ENCODE measurements at places on chromosomes 12 and 14.
A peak's percentile ranks its signal among the peaks of the same experiment; 100 is the strongest.

GRCh38 chr14:33714527-33715226 lies 236.2 kb downstream of the EGLN3 start:
- DNase-seq, result no peak

GRCh38 chr12:80364056-80364455 lies 80.0 kb upstream of the PTPRQ start:
- DNase-seq, result no peak

DNA sequence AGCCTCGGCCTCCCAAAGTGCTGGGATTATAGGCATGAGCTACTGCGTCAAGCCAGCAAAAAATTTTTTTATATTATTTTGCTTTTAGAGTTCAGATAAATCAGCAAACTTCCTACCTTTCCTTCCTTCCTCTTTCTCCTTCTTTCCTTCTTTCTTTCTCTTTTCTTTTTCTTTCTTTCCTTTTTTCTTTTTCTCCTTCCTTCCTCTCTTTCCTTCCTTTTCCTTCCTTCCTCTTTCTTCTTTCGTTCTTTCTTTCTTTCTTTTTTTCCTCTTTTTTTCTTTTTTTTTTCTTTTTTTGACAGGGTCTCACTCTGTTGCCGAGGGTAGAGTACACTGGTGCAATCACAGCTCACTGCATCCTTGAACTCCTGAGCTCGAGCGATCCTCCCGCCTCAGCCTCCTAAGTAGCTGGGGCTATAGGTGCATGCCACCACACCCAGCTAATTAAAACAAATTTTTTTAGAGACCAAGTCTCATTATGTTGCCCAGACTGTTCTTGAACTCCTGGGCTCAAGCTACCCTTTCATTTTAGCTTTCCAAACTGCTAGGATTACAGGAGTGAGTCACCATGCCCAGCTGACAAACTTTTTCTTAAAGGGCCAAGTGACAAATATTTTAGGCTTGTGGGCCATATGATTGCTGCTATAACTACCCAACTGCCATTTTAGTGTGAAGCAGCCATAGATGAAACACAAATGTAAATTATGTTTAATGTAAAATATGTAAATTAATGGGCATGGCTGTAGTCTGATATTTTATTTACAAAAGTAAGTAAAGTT lies 7.1 kb upstream of the WASHC4 start:
- no peak for DNase-seq

DNA sequence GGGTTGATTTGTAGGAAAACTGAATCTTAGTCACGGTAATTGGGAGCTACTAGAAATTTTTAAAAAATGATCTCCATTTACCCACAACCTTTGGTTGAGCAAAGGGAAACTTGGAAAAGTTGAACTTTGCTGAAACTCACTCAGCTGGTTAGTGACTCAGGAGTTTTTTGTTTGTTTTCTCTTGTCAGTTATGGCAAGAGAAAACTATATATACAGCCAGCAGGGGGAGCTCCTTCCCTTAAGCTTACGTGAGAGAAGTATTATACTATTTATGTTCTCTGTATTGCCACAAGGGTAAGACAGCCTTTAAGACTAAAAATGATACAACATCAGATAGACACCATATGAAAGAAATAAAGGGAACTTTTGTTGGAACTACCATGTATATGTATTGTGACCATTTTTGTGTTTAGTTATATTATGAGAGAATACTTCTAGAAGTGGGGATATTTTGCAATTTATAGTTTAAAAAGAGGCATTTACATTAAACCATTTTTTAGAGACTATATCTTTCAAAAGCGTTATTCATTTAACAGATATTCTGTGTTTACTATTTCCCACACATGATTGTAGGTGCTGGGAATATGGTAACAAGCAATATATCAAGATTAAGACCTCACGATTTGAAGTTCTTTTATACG lies 28.1 kb upstream of the TBC1D30 start:
- peak; percentile 81 for DNase-seq

DNA sequence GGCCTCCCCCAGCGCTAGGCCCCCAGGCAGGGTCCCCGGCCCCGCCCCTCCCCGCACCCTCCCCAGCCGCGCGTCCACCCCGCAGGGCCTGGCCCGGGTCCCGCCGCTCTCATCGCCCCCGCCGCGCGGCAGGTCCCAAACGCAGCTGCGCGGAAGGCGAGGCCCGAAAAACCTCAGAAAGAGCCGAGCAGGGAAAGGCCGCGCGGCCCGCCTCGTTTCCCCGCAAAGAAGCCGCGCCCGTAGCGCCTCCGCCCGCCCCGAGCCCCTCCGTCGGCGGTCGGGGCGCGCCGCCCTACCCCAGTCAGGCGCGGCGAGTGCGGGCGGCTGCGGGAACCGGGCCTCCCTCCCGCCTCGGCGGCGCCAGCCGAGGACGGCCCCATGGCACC lies 324 bp downstream of the POLE start:
- DNase-seq, result no peak

GRCh38 chr12:30447061-30447750 lies 248.5 kb downstream of the IPO8 start:
- no peak for DNase-seq

DNA sequence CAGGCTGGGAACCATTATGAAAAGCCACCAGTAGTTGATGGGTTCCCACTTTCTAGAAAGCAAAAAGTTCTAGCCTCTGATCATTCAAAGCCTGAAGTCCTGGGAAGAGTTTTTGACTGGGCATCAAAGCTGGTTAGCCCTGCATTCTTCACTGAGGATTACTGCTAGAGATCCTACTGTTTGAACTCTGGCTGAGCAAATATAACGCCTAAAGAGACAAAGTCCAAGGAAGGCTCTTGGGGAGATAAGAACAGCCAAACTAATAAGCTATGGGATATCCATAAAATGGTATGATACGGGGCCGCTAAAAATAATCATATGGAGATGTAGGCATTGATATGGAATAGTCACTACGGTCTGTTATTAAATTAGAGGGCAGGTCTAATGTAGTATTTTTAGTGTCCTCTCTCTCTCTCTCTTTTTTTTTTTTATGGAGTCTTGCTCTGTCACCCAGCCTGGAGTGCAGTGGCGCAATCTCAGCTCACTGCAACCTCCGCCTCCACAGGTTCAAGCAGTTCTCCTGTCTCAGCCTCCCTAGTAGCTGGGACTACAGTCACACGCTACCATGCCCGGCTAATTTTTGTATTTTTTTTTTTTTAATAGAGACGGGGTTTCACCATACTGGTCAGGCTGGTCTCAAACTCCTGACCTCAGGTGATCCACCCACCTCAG lies 35.5 kb downstream of the PLXNC1 start:
- DNase-seq, result no peak

DNA sequence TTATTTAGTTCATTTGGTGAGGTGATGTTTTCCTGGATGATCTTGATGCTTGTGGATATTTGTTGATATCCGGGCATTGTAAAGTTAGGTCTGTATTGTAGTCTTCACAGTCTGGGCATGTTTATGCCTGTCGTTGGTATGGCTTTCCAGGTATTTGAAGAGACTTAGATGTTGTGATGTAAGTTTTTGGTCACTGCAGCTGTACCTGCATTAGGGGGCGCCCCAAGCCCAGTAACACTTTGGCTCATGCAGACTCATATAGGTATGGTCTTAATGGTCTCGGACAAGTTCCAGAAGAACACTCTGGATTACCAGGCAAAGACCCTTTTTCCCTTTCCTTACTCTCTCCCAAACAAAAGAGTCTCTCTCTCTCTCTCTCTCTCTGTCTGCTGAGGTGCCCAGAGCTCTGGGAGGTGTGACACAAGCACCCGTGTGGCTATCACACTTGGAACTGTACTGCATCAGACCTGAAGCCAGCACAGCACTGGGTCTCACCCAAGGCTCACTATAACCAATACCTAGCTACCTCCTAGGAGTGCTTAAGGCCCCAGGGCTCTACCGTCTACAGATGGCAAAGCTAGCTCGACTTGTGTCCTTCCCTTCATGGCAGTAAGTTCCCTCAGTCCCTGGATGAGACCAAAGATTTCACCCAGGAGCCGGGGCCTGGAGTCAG lies 425.8 kb upstream of the ATXN7L3B start:
- DNase-seq, result no peak

DNA sequence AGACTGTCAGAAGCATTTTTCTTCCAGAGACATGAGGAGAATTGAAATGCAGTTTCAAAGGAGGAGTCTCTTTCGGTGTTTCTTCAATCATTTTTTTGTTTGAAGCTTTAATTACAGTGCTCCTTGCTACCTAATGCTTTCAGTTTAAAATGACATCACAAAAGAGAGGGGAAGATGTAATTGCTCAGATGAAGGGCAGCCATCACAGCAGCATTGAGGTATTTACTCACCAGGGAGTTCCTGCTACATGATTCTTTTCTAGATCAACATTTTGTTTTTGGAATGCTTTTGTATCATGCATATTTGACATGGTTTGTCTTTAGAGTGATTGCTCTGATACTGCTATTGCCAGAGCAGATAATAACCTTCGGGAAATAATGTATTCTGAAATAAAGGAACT lies 28.6 kb downstream of the FLRT2 start:
- DNase-seq, result no peak

DNA sequence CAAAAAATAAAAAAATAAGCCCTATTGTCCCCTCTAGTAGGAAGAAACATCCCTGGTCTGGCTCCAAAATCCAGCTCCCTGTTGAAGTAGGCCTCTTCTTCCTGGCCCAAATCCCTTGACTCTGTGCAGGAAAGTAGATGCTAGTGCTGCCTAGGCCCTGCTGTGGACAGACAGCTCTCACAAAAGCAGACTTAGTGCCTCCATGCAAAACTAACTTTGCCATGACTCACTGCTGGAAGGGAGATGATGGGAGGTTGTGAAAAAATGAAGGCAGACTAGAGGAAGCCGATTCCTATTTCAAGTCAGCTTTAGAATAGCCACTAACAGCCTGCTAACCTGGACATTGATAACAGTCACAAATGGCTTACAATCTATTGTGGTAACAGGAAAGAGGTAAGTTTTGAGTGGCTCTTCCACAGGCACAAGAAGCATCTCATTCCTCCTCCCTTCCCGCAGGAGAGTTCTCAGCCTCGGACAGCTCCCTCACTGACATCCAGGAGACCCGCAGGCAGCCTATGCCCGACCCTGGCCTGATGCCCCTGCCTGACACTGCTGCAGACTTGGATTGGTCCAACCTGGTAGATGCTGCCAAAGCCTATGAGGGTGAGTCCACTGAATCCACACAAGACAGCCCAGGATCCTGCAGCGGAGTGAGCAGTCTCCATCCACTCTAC lies 198.9 kb upstream of the RGS6 start:
- peak; percentile 46 for DNase-seq

- DNase-seq, result peak; percentile 40
Observed at GRCh38 chr14:65211341-65211987, 109.1 kb upstream of the MAX start.

DNA sequence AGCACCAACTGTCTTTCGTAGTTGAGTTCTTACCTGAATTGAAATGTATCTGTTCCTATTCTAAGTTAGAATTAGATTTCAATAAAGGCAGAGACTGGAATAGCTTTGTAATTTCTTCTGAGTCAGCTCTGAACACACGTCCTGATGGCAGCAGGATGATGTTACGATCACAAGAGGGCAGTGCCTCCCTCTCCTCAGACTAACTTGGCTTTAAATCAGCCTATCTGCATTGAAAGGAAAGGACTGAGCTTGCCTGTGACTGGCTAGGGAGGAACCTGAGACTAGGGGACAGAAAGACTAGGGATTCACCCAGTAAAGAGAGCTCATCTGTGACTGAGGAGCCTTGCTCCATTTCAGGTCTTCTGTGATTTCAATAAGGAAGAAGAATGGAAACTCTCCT lies 323.7 kb upstream of the OR4E1 start:
- no peak for DNase-seq

Data from AG09309 (cell line).